ENCODE measurements at places on chromosomes 4 and X.

GRCh38 chrX:153981771-153982533 is 9.4 kb downstream of the TMEM187 start:
- no peak for DNase-seq

GRCh38 chrX:74063426-74064155 is 240.4 kb upstream of the ZCCHC13 start:
- no peak for DNase-seq

- no peak for DNase-seq
Measured at GRCh38 chr4:74431113-74431826, 13.7 kb upstream of the AREG start.

GRCh38 chr4:119570401-119570800 is 58.2 kb downstream of the PDE5A start:
- DNase-seq: no peak

- no peak for DNase-seq
Measured at GRCh38 chr4:84279678-84280077, 219.4 kb downstream of the NKX6-1 start.

GRCh38 chr4:168928346-168928745 is 81.7 kb downstream of the CBR4 start:
- no peak for DNase-seq

DNA sequence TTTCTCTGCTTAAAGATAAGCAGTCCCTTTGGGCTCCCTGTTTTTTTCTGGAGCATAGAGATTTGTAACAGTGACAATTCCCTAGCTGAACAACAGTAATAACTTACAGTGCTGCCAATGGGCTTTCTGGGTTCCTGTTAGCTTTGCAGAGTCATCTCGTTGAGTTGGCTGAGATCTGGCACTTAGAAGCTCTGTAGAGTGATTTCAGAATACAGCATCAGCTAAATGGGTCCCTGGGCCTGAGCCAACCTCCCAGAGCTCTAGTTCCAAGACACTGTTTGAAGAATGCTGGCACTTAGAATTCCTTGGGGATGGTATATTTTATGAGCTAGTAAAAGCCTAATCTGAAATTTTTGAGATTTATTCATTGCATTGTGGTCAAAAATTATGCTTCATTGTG is 43.5 kb upstream of the SERTM2 start:
- DNase-seq: no peak

DNA sequence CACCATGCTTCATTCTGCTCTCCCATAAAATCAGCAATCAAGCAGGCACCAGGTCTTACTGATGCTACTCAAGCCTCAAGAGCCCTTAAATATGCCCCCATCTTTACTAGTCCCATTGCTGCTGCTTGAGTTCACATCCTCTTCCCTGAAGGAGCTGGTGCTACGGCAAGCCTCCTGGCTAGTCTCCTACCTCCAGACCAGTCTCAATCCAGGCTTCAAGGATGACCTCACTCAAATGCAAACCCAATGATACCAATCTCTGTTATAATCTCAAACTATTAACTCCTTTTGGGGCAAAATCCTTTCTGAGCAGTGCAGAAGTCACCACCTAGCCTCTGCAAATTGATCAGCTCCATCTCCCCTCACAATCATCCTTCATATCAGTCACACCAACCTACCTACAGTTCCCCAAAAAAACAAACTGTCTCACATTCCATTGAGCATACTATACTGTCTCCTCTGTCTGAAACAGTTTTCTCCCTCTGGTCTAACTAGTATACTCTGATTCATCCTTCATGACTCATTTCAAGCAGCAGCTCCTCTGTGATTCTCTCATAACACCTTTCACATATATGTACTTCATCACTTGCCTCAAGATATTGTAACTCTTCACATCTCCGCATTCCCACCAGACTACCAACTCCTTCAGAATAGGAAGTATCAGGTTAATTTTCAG is 30.0 kb downstream of the PAPSS1 start:
- no peak for DNase-seq

DNA sequence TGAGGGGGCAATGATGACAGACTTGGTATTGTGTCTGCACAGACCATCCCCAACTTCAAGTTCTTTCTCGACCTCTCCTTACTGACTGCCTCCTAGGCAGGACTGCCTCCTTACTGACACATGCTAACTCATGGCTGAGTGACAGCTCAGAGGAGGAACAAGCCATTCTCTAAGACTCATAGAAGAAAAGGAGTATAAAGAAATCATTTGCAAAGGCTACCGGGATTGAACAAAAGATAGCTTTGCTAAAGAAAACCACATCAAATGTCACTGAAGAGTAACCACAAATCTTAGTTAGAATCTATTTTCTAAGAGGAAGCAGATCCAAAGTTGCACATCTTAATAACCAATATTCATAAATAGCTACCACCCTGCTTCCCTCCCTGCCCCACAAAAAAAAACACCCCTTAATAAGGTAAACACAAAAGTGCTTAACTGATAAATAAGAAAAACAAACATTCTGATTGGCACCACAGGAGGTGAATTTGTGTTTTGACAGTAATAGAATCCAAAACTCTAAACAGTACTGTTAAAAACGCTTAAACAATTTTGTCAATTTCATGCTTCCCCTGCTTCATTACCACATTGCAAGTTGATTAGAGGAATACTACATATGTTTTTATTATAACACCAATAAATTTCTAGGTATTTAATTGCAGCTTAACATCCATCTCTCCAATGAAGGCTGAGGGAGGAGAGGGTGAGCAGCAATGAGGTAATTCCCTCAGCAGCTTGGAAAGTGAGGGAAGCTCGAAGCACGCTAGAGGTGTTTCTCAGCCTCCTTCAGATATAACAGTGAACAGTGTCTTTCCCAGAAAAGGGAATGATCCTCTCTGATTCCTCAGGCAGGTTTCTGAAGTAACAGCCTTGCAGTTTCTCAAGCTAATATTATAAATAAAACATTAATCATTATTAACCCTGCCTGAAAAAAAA is 160.0 kb downstream of the HNRNPD start:
- no peak for DNase-seq

DNA sequence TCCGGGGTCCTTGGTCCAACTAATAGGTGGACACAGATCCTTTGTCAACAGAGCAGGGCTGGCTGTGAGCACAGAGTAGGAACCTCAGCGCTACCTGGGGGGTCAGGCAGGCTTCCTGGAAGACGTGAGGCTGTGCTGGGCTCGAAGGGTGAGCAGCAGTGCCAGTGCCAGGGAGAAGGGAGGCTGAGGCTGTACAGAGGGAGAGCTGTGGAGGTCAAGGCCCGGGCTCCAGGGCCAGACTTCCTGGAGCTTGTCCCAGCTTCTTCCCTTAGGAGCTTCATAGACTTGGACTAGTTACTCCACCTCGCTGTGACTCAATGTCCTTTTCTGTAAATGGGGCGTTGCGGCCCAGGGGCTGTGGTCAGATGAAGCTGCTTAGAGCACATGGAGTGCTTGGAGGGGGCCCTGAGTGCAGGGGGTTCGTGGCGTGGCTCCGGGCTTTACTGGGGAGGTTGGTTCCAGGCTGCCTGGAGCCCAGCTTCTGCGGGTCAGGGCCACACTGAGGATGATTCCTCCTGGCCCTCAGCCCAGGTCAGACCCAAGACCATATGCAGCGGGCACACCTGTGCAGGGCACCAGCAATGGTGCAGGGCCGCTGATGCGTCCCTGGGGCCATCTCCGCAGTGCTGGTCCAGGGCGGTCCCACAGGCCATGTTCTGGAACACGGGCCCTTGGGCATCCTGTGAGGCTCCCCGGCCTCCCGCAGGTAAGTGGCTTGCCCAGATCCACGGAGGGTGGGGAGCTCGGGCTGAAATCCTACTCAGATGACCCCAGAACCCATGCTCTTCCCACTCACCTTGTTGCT is 98.1 kb downstream of the DCTD start:
- no peak for DNase-seq

DNA sequence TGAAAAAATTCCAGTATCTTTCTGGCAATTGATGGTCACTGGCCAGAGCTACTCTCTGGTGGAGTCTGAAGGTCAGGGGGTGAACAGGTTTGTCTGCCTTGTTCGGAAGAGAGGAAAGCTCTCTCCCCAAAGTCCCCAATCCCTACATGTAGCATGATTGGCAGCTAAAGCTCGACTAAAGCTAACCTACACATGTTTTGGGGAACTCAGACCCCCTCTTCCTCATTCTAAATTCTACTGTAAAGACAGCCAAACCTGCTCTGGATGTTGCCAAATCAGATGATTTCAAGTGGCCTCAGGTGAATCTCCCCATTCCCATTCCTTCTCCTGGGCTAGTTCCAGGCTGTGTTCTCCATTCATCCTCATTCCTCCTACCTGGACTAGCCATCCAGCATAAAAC is 84.1 kb downstream of the MSN start:
- DNase-seq: no peak

DNA sequence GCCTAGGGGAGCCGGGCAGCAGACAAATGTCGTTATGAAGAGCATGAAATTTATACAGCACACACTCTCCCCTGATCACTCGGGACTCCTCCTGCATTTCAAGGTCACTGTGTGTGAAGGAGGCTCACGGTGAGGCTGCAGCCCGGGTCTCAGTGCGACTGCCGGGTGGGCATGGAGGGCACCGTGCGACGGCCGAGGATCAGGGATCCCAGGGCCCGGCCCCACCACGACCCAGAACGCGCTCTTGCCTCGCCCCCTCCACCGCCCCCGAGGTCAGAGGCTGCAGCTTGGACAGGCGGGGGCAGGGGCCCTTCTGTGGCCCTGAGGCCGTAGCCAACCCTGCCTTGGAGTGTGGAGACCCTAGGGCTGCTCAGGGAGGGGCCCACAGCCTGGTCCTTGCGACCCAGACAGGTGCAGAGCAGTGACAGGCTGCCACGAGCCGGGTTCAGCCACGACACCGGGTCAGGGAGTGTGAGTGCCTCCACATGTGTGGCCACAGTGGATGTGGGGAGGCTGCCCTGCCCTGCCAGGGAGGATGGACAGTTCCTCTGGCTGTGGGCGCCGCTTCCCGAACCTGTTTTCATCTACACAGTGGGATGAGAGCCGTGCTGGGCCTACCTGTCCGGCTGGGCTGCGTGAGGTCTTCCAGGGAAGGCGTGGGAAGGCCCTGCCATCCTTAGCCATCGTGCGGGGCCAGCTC is 89.3 kb upstream of the NKX1-1 start:
- DNase-seq: no peak

GRCh38 chr4:145734031-145734430 is 54.1 kb downstream of the C4orf51 start:
- DNase-seq: no peak

- no peak for DNase-seq
Measured at GRCh38 chr4:16967722-16968121, 69.3 kb upstream of the LDB2 start.

DNA sequence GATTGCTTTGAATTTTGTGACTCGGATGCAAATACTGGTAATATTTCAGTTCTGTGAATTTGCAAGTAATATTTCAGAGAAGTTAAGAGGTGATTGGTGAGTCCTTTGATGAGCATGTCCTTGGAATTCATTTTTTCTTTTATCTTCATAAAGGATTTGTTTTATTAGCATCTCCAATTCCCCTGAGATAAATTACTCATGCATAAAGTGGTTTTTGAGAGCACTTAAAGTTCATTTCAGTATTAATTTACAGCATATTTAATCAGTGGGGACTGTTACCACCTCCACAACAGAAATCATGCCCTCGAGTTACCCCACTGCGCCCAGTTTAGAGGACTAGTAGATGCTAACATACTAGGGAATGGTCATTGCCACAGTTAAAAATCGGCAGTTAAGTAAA is 65.0 kb downstream of the ZFX start:
- DNase-seq: no peak

DNA sequence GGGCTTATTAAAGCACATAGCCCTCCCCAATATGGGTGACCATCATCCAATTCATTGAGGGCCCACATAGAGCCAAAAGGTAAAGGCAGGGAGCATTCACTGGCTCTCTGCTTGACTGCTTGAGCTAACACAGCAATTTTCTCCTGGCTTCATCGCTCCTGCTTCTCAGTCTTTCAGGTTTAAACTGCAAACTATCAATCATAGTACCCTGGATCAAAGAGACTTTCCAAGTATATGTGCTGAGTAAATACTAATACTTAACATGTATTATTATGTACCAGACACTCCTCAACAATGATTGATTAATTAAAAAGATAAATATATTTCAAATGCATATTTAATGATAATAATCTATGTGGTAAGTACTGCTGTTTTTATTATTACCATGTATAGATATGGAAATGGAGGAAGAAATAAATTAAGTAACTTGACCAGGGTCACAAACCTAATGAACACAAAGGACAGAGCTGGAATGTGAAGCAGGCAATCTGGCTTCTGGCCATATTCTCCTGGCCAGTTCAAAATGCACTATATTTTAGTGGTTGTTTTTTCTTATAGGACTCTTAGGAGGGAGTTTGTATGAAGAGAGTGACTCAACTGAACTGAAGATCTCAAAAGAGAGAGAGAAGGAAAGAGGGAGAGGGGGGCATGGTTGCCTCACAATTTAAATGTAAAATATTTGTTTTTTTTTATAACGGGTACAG is 1197.3 kb downstream of the TECRL start:
- no peak for DNase-seq

- DNase-seq: no peak
Measured at GRCh38 chr4:52907510-52907909, 45.4 kb downstream of the RASL11B start.

GRCh38 chrX:106875151-106875550 is 28.0 kb downstream of the RIPPLY1 start:
- DNase-seq: no peak

DNA sequence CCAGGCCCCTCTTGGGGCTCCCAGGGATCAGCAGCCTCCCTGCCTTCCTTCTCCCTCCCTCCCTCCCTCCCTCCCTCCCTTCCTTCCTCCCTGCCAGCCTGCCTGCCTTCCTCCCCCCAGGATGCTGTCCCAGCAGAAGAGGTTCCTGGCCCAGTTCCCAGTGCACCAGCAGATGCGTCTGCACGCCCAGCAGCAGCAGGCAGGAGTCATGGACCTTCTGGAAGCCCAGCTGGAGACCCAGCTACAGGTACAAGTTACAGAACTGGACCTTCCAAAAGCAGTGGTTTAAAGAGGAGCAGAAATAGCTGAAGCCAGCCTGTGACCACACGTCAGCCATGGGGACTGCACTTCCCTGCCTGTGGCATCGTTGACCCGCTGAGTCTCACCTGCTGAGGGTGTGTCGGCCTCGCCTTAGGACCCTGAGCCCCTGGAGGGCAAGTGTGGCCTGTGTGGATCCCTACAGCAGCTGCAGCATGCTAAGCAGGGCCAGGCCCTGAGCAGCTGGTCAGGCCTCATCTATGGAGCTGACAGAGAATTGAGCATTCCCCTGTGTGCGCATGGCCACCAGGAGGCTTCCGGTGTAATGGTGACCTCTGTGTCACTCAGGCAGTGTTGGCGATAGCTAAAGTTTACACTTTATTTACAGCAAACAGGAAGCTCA is 84.7 kb downstream of the CRMP1 start:
- no peak for DNase-seq
